ENCODE measurements at places on chromosomes 7 and 10.

DNA sequence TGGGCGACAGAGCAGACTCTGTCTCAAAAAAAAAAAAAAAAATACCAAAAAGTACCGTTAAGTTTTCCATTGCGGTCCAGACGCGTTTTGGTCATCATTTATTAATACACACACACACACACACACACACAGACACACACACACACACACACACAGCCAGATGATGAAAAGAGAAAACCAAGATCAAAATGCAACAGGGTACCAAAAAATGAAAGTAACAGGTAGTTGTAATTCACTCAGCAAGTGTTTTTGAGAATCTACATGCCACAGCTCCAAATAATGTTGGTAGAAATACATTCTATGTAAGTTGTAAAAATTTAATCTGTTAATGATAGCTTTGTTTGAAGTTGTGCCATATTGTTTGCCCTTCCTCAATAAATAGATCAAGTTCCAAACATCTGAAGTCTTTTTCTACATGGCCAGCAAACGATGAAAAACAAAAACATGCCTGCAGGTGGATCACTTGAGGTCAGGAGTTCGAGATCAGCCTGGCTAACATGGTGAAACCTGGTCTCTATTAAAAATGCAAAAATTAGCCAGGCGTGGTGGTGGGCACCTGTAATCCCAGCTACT lies 9.4 kb downstream of the YWHAG start:
- DNase-seq = no peak

DNA sequence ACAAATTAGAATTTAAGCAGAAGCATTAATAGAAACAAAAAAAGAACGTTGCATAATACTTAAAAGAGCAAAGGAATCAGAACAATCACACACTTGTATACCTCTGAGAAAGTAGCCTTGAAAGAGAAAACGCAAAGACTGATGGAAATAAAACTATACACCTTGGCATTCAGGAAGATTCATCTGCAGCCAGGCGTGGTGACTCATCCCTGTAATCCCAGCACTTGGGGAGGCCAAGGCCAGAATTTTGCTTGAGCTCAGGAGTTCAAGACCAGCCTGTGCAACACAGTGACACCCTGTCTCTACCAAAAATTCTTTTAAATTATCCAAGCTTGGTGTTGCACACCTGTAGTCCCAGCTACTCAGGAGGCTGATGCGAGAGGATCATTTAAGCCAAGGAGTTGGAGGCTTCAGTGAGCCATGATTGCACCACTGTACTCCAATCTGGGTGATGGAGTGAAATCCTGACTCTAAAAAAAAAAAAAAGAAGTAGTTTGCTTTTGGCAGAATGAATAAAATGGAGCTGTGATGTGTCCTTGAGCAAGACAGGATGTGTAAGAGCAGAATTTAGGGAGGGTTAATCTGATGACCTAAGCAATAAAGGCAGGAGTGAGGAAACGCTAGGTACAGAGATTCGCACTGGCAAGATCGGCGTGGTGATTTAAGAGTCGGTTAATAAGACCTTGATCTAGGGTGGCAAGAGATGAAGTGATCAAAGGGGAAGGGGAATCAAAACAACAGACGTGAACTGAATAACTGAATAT lies 75.8 kb upstream of the NRP1 start:
- DNase-seq = no peak

- DNase-seq = no peak
Measured at GRCh38 chr10:27388761-27389399, 115.2 kb upstream of the RAB18 start.

- DNase-seq = no peak
Measured at GRCh38 chr10:77104459-77104980, 533.1 kb downstream of the KCNMA1 start.

DNA sequence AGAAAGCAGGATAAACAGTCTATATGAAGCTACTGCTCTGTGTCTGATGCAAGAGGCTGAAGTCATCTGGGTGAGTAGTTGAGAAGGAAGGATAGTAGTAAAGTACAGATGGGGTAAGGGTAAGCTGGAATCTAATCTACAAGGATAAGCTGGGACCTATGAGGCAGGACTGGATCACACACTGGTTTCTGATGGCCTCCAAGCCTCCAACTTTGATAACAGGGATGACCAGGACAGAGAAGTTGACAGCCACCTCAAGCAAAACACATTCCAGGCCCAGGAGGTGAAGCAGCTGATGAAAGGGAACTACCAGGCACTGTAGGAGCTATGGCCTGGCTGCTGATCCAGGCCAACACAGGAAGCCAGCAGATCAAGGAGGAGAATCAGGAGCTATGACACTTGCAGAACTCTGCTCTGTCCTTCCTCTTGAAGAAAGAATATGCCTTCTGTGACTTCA lies 278.1 kb upstream of the TMEM229A start:
- DNase-seq = no peak

- DNase-seq = no peak
Measured at GRCh38 chr7:139735912-139736595, 41.7 kb downstream of the HIPK2 start.

GRCh38 chr7:92988051-92988450 lies 129.7 kb downstream of the SAMD9 start:
- DNase-seq = no peak

GRCh38 chr7:16524332-16524731 lies 2.3 kb upstream of the LRRC72 start:
- DNase-seq = no peak

DNA sequence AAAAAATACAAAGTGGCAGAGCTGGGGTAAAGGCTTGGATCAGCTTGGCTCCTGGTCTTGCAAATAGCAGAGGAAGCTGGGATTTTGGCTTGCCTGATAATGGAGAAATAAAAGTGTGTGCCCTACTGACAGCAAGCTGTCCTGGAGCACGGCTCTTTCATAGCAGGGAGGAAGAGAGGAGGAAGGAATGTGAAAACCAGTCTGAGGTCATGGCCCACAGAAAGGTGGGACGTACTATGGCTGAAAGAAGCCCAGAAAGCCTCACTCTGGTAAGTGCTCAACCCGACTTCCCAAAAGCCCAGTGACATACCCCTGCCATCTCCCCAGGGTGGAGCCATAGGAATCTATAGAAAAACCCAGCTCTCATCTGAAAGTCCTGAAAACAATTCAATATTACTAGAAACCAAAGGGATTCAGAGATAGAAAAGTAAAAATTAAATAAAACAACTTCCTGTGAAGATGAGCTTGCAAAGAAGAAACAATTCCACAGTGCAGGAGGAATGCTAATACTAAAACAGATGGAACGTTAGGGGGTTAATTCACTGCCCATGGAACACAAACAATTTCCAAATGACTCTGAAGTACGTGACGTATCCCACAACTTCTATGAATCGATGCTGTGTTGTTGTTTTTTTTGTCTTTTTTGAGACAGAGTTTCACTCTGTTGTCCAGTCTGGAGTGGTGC lies 246.7 kb upstream of the PTN start:
- no peak for DNase-seq

GRCh38 chr10:116742367-116743265 lies at the start of gene HSPA12A:
Gene HSPA12A (minus strand): TSS chr10:116742566. CDS start chr10:116742469, 97 bp downstream.
- peak; percentile 40 for DNase-seq

DNA sequence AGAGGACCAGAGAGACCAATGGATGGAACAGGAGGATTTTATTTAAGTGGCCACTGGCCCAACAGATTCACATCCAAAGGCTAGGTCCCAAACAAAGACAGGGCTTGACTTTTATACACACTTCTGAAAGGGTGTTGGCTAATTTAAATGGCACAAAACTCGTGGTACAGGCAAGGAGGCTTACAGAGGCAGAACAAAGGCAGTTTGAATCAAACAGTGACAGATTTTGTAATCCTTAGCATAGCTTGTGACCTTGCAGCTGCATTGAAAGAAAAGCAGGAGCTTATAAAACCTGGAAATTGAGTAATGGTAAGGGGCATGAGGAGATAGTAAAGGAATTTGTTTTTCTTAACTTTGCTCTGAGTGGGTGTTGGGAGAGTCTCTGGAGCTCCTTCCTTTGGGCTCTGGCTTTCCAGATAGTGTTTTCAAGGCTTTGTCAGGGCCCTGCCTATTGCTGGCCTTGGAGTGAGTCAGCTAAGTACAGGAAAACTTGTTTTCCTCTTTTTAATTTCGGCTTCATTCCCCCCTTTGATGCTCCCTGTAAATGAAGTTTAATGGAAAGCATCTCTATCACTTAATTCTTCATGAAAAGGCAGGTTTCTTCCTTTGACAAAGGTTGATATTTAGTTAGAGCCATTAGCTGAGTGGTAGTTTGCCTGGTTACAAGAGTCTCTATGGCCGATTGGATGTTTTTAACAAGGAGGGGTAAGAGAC lies 96.9 kb downstream of the TRIM24 start:
- no peak for DNase-seq

GRCh38 chr7:43492896-43493295 lies 90.0 kb upstream of the STK17A start:
- DNase-seq = no peak

DNA sequence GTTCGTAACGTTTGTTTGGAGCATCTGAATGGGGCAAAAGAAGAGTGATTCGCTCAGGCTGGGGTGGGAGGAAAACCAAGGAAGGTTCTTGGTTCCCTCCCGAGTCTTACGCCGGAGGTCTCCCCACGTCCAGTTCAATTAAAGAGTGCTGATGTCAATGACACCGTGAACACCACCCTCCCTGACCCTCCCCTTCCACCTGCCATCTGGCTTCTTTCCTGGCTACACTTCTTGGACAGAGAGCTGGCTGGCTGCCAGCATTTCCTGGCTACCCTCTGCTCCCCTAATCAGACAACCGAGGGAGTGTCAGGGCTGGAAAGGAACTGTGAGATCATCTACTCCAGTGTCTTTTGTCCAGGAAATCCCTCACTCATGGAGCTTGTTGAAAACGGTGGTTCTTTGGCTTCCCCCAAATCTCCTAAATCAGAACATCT lies 24.1 kb upstream of the FFAR4 start:
- DNase-seq = no peak

GRCh38 chr7:153430931-153431330 lies 621.3 kb upstream of the DPP6 start:
- DNase-seq = no peak

GRCh38 chr10:24353319-24353718 lies 144.4 kb downstream of the KIAA1217 start:
- DNase-seq = no peak

DNA sequence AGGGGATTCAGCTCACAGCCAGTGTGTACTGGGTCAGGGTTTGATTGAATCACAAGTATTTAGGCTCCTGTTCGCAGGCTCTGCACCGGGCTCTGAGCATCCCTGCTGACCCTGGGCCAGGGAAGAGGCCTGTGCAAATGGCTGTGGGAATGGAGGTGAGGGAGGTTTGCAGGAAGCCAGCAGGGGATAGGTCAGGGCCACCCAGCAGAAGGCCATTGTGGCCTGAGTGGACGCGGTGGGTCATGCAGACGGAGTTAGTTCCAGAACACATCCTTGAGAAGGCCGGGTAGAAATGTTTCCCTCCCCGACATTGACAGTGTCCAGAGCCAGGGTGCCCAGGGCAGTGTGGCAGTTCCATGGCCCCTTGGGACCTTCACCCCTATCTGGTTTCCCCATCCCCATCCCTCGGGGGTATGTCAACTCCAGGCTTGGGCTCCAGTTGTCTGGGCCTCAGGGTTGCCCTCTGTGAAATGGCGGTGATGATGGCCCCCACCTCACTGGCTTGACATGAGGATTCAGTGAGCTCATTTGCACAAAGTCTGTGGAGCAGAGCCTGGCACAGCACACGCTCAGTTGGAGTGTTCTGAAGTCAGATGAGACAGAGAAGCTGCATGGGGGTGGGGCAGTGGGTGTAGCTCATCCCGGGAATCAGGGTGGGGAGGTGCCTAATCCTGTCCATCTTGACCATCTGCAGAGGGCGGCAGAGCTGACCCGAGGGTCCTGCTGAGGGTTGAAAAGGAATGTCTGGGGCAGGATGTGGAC lies 107.6 kb downstream of the ADCY1 start:
- DNase-seq = no peak

- DNase-seq = no peak
Measured at GRCh38 chr7:146235195-146235594, 118.6 kb downstream of the CNTNAP2 start.

GRCh38 chr7:121192834-121193233 lies 136.0 kb upstream of the WNT16 start:
- DNase-seq = no peak

DNA sequence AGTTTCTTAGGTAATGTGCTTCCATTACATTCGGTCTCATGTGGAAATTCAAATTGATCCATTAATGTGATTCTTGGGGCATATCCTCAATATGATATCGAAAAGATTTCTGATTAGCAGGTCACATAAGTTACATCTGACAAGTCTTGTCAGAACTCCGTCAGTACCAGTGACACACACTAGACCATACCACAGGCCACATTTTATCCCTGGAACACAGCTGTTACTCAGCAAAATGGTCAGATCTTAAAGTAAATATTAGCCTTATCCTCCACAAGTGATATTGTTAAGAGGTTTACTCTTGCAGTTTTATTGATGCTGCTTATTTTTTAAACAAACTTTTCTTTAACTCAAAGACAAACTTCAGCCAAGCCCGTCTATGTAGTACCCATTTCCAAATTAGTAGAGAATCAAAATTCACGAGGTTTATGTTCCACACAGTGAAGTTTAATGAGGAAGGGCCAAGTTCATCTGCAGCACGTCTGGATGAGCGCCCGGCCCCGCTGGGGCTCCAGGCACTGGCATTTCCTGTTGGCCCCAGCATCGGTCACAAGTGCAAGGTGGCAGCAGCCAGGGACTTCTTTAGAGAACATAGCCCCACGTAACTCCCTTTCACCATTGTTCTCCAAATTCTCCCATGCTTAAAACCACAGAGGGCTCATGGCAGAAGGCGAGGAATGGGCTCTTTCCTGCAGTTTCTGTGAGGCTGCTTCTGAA lies 132.2 kb downstream of the VIPR2 start:
- DNase-seq = no peak

- DNase-seq = no peak
Measured at GRCh38 chr7:121384265-121384664, 11.8 kb downstream of the FAM3C start.

- no peak for DNase-seq
Measured at GRCh38 chr7:13031468-13031867, 344.0 kb downstream of the ARL4A start.

GRCh38 chr10:117518246-117518645 lies 24.3 kb upstream of the EMX2 start:
- DNase-seq = no peak

GRCh38 chr10:16581202-16581601 lies 59.5 kb upstream of the C1QL3 start:
- no peak for DNase-seq

GRCh38 chr7:1505731-1506550 lies 1.8 kb upstream of the INTS1 start:
- DNase-seq = no peak

DNA sequence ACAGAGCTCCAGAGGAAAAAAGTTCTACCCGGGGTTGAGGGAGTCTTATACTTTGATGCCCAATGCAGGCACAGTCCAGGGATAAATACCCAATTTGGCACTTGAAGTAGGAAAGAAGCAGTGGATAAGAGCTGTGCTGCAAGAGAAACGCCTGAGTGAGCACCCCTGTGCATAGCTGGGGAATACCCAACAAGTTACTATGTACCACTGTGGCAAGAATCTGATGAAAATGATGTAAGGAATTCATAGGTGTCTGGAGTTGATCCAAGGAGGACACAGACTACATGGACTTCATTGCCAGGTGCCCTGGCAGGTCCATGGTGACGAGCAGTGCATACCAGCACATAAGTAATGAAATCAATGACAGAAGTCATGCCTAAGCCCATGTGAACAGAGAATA lies 183.7 kb upstream of the FEZF1 start:
- no peak for DNase-seq

All from CD4-positive, alpha-beta T cell (primary cell).